ENCODE measurements at places on chromosomes 11 and 22.

GRCh38 chr22:46592390-46592872, 27.8 kb upstream of the GRAMD4 start:
- DNase-seq, result no peak

DNA sequence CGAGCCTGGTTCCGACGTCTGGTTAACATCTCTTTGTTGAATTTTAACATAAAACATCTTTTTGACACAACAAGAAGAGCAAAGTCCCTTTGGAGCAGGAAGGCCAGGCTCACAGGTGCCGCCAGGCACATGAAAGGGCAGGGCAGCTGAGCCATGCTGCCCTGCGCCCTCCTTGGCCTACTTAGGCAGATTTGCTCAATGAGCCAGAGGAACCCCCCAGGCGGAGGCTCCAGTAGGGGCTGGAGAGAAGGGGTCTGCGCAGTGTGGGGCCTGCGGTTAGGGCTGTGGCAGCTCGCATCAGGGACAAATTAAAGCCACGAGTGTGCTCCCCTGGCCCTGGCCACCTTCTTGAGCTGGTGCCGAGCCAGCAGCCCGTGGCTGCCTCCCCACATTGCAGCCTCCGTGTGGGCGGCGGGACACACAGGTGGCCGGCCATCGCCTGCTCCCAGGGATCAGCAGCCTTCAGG, 9.9 kb upstream of the SLC22A12 start:
- no peak for DNase-seq

- no peak for DNase-seq
Observed at GRCh38 chr11:123338266-123338800, 91.7 kb upstream of the GRAMD1B start.

GRCh38 chr11:72828692-72829101, 14.5 kb downstream of the ATG16L2 start:
- DNase-seq, result no peak

GRCh38 chr11:18527512-18527911, 770 bp upstream of the TSG101 start:
- DNase-seq, result peak; percentile 21

DNA sequence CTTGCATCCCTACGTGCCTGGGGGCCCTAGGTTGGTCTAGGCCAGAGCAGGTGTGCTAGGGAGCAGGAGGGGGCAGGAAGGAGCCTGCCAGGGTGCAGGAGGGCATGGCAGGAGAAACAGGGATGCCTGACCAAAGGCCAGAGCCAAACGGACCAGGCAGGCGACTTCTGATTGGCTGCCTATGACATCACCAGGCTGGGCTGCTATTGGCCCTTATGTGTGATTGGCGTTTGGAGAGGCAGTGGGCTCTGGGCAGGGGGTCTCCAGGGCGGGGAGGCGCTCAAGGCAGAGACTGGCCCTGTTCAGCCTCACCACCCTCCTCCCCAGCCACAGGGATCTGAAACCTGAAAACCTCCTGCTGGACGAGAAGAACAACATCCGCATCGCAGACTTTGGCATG, 44.4 kb downstream of the MOB2 start:
- DNase-seq, result no peak

- no peak for DNase-seq
Observed at GRCh38 chr11:6670202-6670830, 12.8 kb downstream of the MRPL17 start.

- no peak for DNase-seq
Observed at GRCh38 chr11:91299980-91300379, 924.6 kb upstream of the FAT3 start.

DNA sequence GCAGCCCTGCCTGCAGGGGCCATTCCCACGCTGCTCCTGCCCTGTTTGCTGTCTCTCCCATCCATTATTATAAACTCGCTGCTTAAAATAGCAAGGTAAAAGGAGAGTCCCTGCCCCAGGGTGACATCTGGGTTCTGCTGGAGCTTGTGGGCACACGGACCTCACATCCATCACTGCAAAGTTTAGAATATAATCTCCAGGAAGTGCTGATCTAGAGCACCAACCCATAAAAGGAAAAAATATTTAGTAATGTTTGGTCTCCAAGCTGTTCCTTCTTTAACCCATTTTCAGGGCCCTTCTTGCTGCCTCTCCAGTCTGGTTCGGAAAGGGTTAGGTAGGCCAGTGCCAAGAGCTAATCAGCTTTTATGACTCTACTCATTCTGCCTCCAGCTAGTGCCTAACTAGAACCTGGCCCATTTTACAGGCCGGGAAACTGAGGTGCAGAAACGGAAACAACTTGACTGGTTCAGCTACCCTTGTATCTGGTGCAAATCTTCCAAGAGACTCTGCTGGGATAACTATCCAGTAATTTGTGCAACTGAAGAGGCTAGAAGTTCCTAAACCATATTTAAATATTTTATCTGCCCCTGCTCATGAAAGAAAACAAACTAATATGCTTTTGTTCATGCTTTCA, 37.5 kb downstream of the IRAG1 start:
- DNase-seq, result no peak

GRCh38 chr22:40718250-40719204, 39.2 kb downstream of the MCHR1 start:
- DNase-seq, result no peak

DNA sequence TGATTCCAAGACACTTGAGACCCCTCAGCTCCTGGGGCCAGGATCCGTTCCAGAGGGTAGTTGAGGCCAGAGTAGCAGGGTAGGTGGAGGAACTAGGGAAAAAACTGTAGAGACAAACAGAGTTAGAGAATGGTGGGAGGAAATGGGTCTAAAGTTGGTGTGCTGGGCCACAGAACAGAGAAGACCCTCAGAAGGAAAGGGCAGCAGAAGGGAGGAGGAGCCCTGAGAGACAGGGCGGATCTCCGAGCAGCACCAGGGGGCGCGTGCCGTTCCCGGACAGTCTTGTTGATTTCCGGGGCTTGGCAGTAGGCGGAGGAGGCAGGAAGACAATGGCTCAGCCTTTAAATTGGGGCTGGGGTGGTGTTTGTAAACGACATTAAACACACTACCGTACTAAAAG, 2.4 kb upstream of the CECR2 start:
- DNase-seq, result no peak

GRCh38 chr22:41380993-41381328, 781 bp upstream of the TEF start:
- DNase-seq, result peak; percentile 84

GRCh38 chr22:19086417-19086816, 35.8 kb downstream of the DGCR2 start:
- DNase-seq, result no peak

GRCh38 chr22:29737251-29738117, 17.7 kb downstream of the CABP7 start:
- no peak for DNase-seq
